ENCODE measurements at places on chromosomes 1 and 21. TPM values are rescaled to one million over a fixed set of nuclear protein-coding genes. Genes with fewer than 3 reads are reported as not detected.

Gene RSRP1
- total RNA-seq: 425 TPM

Gene LCK
- 509 TPM for total RNA-seq

Gene AMY1C
- not detected for total RNA-seq

Gene MARCKSL1
- total RNA-seq: 70.2 TPM

Gene MCOLN2
- 3.0 TPM for total RNA-seq
